ENCODE measurements at places on chromosomes 5 and 9. TPM values are rescaled to one million over a fixed set of nuclear protein-coding genes. Genes with fewer than 3 reads are reported as not detected.

GRCh38 chr5:92378966-92379611 is 996.0 kb upstream of the ARRDC3 start:
- peak; percentile 49 for DNase-seq

REEP2 gene
- 12.4 TPM for total RNA-seq

DNA sequence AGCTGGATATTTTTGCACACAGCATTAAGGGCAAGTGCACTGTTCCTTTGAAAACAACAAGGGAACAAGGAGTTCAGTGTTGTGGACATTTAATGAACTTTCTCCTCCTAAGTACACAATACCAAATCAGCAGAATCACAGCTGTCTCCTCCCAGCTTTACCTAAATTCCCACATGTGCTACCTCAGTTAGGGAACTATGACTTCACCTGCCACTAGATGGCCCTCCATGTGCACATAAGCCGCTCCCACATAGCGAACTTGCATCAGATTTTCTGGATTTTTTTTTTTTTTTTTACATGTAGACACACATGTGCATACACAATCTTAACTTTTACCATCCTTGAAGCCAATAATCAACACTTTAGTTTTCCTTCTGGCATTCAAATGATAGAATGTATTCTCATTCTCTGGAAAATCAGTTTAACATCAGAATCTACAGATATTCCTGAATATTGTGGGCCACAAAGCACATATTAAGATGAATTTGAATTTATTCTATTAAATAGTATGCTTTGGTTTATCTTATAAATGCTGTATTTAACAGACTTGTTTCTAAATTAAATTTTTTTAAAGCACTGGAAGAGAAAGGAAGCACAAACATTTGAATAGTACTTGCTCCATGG is 123.6 kb downstream of the PALM2AKAP2 start:
- peak; percentile 83 for DNase-seq

CDHR2 gene
- total RNA-seq = not detected

DNA sequence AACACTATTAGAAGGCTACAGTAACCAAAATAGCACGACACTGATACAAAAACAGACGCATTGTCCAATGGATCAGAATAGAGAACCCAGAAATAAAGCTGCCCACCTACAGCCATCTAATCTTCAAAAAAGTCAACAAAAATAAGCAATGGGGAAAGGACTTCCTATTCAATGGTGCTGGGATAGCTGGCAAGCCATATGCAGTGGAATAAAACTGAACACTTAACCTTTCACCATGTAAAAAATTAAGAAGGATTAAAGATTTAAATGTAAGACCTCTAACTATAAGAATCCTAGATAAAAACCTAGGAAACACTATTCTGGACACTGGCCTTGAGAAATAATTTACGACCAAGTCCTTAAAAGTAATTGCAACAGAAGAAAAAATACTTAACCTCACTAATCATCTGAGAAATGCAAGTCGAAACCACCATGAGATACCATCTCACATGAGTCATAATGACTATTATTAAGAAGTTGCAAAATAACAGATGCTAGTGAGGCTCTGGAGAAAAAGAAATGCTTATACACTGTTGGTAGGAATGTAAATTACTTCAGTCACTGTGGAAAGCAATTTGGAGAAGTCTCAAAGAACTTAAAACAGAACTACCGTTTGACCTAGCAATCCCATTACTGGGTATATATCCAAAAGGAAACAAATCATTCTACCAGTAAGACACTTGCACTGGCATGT is 203.3 kb upstream of the CDH9 start:
- DNase-seq = peak; percentile 97

- peak; percentile 83 for DNase-seq
Measured at GRCh38 chr9:89461265-89461664, 36.6 kb downstream of the SEMA4D start.

GPRIN1 gene
- 2.5 TPM for total RNA-seq

PCDHGA1 gene
- total RNA-seq = 0.90 TPM

- DNase-seq = no peak
Measured at GRCh38 chr5:1541702-1542400, 18.1 kb upstream of the LPCAT1 start.

INSL6 gene
- total RNA-seq = not detected

- no peak for DNase-seq
Measured at GRCh38 chr9:108852079-108852478, 3.7 kb downstream of the ACTL7B start.

DNA sequence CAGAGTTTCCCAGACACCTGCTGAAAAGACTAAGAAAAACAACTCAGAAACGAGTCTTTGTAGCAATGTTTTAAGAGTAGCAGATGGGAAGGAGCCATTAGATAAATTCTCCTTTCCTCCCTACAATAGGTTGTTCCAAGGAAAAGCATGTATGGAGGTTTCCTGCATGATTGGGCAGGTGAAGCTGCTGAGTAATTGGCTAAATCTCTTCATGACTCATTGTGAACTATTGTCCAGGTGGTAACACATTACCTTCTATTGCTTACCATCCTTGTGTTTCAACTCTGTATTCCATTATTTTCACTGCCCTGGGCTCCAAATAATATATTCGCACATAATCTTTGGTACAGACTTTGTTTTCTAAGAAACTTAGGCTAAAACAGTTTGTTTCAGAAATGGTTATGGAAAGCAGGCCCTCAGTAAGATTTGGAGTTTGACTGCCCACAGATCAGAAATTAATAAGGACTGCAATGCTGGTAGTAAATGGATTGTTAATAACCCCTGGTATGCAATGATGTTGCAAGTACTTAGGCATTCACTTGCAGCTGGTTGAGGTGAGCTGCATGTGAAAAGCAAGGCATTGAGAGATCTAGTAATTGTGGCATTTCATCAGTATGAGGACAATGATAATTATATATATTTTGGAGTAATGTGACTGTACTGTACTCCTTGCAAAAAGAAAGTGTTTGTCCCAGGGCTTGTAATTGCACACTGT is 281.4 kb upstream of the VLDLR start:
- peak; percentile 1 for DNase-seq

DNA sequence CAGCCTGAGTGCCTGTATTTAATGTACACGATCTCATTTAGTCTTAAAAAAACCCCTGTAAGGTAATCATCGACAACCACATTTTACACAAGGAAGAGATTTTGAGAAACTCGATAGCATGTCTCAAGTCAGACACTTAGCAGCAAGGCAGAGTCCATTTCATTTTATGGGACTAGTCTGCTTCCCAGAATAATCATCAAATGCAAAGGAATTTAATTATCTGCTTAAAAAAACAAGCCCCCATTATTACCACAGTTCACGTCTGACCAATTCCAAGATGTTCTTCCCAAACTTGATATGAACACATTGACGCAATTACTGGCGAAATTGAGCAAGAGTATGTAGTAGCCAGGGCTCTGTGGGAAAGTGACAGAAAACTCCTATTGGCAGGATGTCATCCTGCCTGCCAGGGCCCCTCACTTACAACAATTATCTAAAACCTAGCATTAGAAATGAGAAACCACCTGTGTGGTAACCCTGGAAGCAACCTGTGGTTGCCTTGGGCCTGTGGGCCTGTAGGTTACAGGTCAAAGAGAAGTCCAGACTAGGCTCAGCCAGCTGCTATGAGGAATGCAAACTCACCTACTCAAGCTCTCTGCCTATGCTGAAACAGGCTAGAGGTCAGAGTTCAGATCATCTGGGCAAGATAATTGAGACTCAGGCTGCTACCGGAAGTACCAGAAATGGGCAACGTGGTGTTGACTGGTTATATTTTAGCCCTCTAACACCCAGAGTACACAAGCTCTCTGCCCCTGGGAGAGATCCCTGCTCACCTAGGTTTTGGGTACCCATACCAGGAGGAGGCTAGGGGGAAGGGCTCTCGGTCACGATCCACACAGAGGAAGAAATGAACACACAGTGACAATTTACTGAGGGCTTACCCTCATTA is 1.6 kb downstream of the B4GALT1 start:
- DNase-seq = peak; percentile 83

- no peak for DNase-seq
Measured at GRCh38 chr5:91638010-91638409, 254.9 kb upstream of the ARRDC3 start.

DNA sequence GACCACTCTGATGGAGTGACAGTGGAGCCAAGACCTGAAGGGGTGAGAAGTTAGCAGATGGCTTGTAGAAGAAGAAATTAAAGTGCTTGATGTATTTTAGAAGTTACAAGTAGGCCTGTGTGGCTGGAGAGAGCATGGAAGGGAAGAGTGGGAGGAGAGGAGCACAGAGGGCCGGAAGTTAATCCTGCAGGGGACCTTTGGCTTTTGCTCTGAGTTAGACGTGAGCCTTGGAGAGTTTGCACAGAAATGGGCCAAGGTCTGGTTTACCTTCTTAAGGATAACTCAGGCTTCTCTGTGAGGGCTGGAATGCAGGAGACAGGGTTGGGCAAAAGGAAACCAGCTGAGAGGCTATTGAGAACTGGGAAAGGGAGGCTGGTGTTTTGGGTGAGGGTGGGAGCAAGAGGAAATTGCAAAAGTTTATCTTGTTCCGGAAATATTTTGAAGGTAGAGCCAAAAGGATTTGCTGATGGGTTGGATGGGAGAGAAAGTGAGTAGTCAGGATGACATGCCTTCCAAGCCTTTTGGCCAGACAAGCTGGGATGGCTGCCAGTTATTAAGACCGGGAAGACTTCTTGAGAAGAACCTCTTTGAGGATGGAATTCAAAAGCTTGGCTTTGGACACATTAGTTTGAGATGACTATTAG is 17.5 kb upstream of the F2RL1 start:
- peak; percentile 89 for DNase-seq

PCDHA5 gene
- total RNA-seq = not detected

- DNase-seq = no peak
Measured at GRCh38 chr5:148978370-148979082, 84.3 kb downstream of the SH3TC2 start.

TRPM3 gene
- not detected for total RNA-seq

DNA sequence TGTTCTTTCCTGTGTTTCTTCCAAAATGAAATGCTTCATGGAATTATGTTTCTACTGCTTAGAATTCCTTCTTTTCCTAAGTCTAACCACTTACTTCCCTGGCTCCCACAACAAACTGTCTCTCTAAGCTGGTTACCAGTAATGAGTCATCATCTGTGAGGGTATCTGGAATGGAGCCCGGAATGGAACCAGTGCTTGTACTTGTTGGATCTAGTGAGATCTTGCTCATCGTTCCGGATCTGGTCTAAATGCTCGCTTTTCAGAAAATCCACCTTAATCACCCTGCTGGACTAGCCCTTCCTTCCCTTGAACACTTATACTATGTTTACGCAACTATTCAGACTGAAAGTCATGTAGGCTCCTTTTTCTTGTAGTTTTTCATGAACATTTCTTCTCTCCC is 184.8 kb downstream of the PBX3 start:
- DNase-seq = peak; percentile 99

Data from IMR-90 (cell line).